ENCODE measurements at places on chromosomes 13 and 19.
A peak's percentile ranks its signal among the peaks of the same experiment; 100 is the strongest.

DNA sequence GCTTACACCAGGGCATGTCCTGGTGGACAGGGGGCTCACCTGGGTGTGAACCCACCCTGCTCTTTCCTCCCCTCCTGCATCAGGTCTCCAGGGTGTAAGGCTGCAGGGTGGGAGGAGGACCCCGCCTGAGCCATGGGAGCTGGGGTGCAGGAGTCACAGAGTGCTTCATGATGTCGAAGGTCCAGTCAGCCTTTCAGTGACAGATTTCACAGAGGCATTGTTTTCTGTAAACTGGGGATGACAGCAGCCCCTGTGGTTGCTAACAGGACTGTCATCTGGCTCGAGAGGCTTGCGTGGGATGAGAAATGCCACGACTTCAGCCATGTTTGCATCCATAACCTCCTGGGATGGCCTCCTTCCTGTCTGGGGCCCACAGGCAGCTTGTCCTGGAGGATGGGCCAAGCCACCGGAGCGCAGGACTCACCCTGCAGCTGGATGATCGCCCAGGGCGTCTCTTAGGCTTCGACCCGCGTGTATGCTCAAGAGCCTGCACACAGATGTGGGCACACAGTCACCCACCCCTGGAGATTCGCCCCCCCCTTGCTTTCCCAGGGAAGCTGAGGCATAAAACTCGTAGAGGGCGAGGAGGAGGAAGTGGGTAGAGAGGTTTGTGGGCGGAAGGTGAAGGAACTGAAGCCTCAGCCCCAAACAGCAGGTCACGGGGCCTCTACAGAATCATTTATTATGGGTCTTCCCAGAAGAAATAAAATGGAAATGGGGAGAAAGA is 4.9 kb downstream of the NANOS3 start:
- peak; percentile 51 for DNase-seq

GRCh38 chr13:49855930-49856329 is 63.4 kb upstream of the KPNA3 start:
- no peak for DNase-seq

DNA sequence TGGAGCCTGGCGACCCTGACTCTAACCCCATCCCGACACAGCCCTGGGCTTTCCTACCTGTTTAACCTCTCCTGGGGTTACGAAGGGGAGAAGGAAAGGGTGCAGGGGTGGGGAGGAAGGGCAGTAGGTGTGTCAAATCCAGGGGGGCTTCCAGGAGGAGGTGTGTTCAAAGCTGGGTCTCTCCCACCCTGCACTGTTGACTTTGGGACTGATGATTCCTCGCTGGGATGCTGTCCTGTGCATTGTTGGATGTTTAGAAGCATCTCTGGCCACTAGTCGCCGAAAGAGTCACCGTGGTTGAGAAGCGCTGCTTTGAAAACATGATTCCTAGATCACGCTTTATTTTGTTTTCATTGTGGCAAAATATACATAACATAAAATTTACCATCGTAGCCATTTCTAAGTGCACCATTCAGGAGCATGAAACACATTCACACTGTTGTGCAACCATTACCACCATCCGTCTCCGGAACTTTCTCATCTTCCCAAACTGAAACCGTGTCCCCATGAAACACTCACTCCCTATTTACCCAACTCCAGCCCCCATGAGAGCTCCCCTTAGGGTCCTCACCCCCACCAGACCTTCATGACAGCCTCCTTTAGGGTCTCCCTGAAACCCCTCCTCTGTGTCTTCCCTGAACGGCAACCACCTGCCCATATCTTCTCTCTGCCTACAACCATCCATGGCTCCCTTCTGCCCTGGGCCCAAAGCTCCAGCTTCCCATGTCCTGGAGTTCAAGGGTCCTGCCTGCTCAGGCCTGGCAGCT is 4.4 kb upstream of the FCER2 start:
- no peak for DNase-seq

DNA sequence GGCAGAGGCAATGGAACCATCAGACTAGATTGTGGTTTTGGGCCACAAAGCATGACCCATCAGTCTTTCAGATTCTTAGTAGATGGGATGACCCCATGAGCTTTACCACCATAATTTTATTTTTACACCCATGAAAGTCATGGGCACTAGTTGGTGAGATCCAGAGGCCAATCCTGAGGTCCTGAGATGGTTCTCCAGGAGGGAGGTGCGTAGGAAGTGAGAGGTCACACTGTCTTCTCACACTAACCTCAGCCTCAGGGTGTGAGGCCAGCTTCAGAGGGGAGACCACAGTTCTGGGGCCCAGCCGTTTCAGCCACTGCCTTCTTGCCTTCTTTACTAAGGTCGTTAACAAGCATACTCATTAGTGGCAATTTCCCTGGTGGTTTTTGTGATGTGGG is 106.4 kb downstream of the AKAP11 start:
- no peak for DNase-seq

DNA sequence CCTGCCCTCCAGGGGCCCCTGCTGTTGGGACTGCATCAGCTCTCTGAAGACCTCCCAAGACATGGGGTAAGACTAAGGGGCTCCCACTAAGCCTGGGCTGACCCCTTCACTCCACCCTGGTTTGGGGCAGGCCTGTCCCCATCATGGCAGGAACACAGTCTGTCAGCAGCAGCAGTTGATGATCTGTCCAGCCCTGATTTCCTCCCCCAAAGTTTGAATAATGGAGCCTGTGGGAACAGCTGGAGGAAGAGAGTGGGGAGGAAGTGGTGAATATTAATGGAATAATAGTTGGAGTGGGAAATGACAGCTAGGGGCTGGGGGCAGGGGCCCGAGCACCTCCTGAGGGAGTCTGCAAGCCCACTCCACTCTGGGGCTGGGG is 1.3 kb upstream of the B3GNT8 start:
- DNase-seq = no peak

GRCh38 chr13:107364658-107365057 is 796.7 kb upstream of the ARGLU1 start:
- no peak for DNase-seq

GRCh38 chr13:71358218-71358617 is 508.8 kb downstream of the DACH1 start:
- DNase-seq = no peak

All from stimulated activated CD4-positive, alpha-beta T cell treated with anti-CD3 and anti-CD28 coated beads, Interleukin-4, amount 100 ng/mL, for 24 hours (primary cell).